ENCODE measurements at places on chromosomes 5 and 9. TPM values are rescaled to one million over a fixed set of nuclear protein-coding genes. Genes with fewer than 3 reads are reported as not detected.

MARVELD2 gene
- 4.0 TPM for total RNA-seq

ZER1 gene
- total RNA-seq: 20.2 TPM

CA9 gene
- total RNA-seq: not detected

BTNL8 gene
- not detected for total RNA-seq

SYNPO gene
- 3.6 TPM for total RNA-seq

TRAF1 gene
- total RNA-seq: 1.8 TPM

MPDZ gene
- total RNA-seq: 35.3 TPM

GLIPR2 gene
- 23.3 TPM for total RNA-seq

ATP6V1G1 gene
- total RNA-seq: 253 TPM

GPR21 gene
- total RNA-seq: 1.1 TPM

ENTPD2 gene
- total RNA-seq: not detected

ZNF367 gene
- total RNA-seq: 14.3 TPM

KCNN2 gene
- total RNA-seq: 10.3 TPM

SPINK7 gene
- not detected for total RNA-seq

PAPPA gene
- 4.0 TPM for total RNA-seq

HNRNPK gene
- 491 TPM for total RNA-seq

ADAM19 gene
- 3.3 TPM for total RNA-seq

CCDC183 gene
- total RNA-seq: 0.67 TPM

OLFML2A gene
- 1.00 TPM for total RNA-seq

ITGA2 gene
- 5.7 TPM for total RNA-seq

BARHL1 gene
- total RNA-seq: not detected

NHP2 gene
- total RNA-seq: 126 TPM

SMU1 gene
- total RNA-seq: 35.6 TPM

PCDHB10 gene
- total RNA-seq: not detected

WHRN gene
- total RNA-seq: 15.8 TPM

DMRT3 gene
- not detected for total RNA-seq

GARIN3 gene
- total RNA-seq: not detected

SLC45A2 gene
- total RNA-seq: 114 TPM

NTNG2 gene
- total RNA-seq: 0.46 TPM

PRRX2 gene
- total RNA-seq: not detected

QRFP gene
- not detected for total RNA-seq

FABP6 gene
- not detected for total RNA-seq

OTP gene
- not detected for total RNA-seq

PCDHGB1 gene
- 0.77 TPM for total RNA-seq

IL4 gene
- total RNA-seq: not detected

RANBP17 gene
- total RNA-seq: 43.6 TPM

HTR1A gene
- not detected for total RNA-seq

TPPP gene
- total RNA-seq: 3.4 TPM

ROR2 gene
- total RNA-seq: not detected

AJM1 gene
- 0.62 TPM for total RNA-seq

PCDHGB6 gene
- 2.9 TPM for total RNA-seq

CFAP90 gene
- total RNA-seq: not detected

TMEM215 gene
- under 0.01 TPM for total RNA-seq

ZNF883 gene
- 0.69 TPM for total RNA-seq

FBP2 gene
- total RNA-seq: not detected

FNIP1 gene
- total RNA-seq: 45.3 TPM

PTGR1 gene
- total RNA-seq: 52.0 TPM

ANGPTL2 gene
- 51.3 TPM for total RNA-seq

OLFM1 gene
- 14.9 TPM for total RNA-seq

PCDHA8 gene
- total RNA-seq: not detected

RRAGA gene
- 68.2 TPM for total RNA-seq

FYB1 gene
- total RNA-seq: 4.0 TPM

TAF11L9 gene
- not detected for total RNA-seq

PCDHGA10 gene
- total RNA-seq: 4.5 TPM
